ENCODE measurements at places on chromosomes 4 and X.

DNA sequence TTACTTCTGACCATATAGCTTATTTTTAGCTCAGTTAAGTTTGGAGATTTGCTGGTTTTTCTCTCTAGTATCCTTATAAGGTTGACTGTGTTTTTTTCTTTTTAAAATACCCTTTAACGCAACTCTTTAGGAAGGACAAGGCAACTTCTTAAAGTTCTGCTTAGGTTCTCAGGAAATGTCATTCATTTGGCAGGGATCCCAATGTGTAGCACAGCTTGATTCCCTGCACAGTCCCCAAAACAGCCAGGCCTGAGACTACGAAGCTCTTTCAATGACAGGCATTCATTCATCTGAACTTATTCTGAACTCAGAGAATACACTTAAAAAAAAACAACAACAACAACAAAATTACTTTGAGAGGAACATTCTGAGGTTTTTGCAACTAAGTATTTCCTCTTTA, 1765.8 kb downstream of the PCDH7 start:
- DNase-seq: no peak

- DNase-seq: no peak
Measured at GRCh38 chr4:8084712-8085490, 73.7 kb downstream of the ABLIM2 start.

GRCh38 chrX:26414534-26414933, 198.6 kb downstream of the MAGEB5 start:
- no peak for DNase-seq

DNA sequence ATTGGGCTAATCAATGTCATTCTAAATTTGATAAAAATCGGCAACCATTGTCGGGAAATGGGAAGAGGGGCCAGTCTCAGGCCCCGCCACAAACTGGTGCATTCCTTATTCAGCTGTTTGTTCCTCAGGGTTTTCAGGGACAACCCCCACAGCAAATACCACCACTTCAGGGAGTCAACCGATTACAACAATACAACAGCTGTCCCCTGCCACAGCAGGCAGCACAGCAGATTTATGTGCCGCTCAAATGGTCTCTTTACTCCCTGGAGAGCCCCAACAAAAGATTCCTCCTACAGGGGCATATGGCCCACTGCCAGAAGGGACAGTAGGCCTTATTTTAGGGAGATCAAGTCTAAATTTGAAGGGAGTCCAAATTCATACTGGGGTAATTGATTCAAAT, 61.8 kb downstream of the ZNF732 start:
- no peak for DNase-seq

- DNase-seq: no peak
Measured at GRCh38 chr4:165965503-165965902, 92.5 kb downstream of the TLL1 start.

GRCh38 chrX:2432298-2432863, 68.4 kb downstream of the DHRSX start:
- no peak for DNase-seq

GRCh38 chr4:75494563-75494962, 19.6 kb downstream of the RCHY1 start:
- DNase-seq: no peak
